ENCODE measurements at places on chromosomes 16 and 17. TPM values are rescaled to one million over a fixed set of nuclear protein-coding genes. Genes with fewer than 3 reads are reported as not detected.

SOX15 gene
- total RNA-seq, result not detected

CCL5 gene
- not detected for total RNA-seq

OR1A1 gene
- total RNA-seq, result not detected

CHST4 gene
- total RNA-seq, result not detected

AATK gene
- not detected for total RNA-seq

CACNG5 gene
- not detected for total RNA-seq

COX6A2 gene
- total RNA-seq, result not detected

RABEP1 gene
- 31.2 TPM for total RNA-seq

DHRS7C gene
- not detected for total RNA-seq

BRICD5 gene
- under 0.01 TPM for total RNA-seq

RUSF1 gene
- 66.6 TPM for total RNA-seq

TNFSF13 gene
- 6.1 TPM for total RNA-seq

HOXB5 gene
- total RNA-seq, result not detected

TMEM256 gene
- 160 TPM for total RNA-seq

PPL gene
- 0.18 TPM for total RNA-seq

CCDC92B gene
- not detected for total RNA-seq

SPNS2 gene
- not detected for total RNA-seq

MT1G gene
- 57.4 TPM for total RNA-seq
